RCC 7860 (cell line): ENCODE measurements at places on chromosomes 3 and 15.

DNA sequence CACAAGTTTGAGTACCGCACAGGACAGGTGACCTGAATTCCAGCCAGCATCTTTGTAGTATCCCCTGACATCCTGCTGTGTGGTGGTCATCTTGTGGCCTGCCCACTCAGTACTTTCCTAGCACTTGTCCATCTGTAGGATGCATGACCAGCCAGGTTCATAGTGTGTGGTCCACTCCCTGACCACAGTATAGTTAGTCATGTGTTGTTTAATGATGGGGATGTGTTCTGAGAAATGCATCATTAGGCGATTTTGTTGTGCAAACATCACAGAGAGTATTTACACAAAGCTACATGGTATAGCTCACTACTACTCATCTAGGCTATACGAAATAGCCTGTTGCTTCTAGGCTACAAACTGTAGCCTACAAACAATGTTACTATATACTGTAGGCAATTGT is 16.9 kb upstream of the RBPMS2 start:
- no peak for DNase-seq

GRCh38 chr15:69410248-69410874 is 3.8 kb upstream of the KIF23 start:
- DNase-seq, result peak; percentile 36

DNA sequence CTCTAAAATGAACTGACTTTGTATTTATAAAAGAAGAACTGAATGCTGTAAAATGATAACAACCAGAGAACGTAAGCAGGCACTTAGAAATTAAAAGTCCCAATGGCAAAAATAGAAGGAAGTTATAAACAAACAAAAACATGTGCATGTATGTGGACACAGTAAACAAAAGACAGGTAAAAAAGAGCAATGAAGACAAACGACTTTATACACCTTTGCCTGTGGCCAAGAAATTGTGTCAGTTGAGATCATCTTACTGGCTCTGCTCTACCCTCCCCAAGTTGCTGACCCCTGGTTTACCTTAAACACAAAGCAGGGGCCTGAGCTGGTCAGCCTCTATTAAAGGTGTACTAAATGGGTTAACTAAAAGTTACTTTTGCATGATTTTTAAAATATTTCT is 41.7 kb upstream of the GP5 start:
- DNase-seq, result no peak

DNA sequence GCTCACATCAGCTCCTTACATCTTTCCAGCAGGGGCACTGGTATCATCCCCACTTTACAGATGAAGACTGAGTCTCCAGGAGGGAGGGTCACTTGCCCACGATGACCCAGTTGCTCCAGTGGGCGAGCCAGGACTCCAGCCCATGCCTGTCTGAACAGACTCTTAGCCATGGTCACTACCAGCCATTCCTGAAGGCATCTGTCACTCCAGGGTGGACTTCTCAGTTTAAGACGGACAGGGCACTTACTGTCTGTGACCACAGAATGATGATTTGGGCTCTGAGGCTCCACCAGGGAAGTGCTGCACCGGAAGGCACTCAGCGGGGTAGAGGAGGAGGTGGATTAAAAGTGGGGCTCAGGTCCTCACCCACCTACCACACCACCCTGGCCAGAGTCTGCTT is 104.0 kb upstream of the SLC6A6 start:
- DNase-seq, result no peak
